ENCODE measurements at places on chromosomes 2 and 18.

DNA sequence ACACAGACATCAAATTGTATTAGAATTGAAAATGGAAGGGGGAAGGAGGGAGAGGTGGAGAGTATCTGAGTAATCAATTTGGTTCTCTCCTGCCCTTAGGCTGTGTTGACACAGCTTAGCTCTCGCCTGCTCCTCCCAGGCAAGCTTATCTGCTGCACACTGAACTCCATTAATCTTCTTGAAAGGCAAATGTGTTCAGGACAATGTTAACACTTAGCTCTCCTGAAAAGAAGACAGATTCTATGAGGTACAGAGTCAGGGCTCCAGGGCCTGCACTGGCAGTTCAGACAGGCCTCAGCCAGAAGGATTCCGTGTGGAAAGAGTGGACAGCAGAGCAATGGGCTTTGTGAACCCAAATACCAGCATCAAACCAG lies 430.0 kb upstream of the TNP1 start:
- DNase-seq = no peak

GRCh38 chr2:27831279-27832050 lies 58.7 kb downstream of the RBKS start:
- no peak for DNase-seq

DNA sequence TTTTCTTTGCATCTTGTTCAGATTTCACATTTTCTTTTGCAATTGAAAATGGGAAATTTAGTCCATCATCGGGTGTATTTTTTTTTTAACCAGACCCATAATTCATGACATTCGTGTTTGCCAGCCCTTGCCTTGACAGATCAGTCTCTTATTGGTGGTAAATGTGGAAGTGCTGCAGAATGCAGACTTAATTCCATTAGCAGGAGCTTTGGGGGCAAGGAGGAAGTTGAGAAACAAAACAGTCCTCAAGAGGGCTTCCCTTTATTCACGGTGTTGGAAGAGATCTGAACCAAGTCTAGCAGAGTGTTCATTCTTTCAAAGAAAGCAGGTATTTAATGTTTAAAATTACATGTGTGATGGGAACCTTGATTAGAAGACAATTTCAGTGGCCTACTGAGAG lies 16.6 kb upstream of the RPE start:
- no peak for DNase-seq

DNA sequence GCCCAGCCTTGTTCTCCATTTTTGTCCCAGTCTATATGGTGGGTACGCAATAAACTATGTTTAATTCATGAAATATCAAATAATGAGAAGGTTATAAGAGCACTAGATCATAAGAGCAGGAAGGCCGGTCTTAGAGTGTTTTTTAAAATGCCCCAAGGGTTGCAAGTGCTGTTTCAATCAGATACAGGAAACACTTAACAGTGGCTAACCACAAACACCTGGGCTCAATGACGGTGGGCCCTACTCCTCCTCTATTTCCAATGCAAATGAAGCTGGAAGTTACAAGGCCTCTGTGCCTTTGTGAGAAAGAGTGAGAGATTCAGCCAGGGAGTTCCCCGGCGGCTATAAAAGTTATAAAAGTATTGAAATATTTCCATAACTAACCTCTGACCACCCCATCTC lies 18.9 kb upstream of the WDR33 start:
- peak; percentile 69 for DNase-seq

DNA sequence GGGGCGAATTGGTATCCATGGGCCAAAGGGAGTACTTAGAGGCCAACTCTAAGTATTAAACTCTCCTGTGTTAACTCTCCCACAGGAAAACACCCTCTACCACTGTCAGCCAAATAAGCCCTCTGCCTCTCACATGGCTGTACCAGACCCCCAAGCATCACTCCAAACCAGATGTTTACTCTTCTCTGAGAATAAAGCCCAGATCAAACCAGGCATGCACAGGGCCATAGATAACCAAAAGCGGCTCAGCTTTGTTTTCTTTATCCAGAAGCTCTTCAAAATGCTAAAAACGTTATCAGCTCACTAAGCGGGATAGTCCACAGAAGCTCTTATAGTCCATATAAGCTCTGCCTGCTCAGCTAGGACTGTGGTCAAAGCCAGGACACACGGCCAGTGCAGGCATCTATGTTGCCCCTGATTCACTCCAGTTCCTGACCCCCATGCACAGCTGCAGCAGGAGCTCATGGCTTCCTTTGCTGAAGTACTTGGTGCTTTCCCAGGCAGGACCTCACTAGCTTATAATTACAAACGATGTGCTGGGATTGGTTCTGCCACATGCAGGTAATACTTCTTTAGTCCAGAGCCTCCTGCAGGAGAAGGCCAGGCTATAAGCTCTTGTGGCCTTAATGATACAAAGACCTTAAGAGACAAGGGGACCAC lies 21.0 kb upstream of the SEMA4C start:
- no peak for DNase-seq

DNA sequence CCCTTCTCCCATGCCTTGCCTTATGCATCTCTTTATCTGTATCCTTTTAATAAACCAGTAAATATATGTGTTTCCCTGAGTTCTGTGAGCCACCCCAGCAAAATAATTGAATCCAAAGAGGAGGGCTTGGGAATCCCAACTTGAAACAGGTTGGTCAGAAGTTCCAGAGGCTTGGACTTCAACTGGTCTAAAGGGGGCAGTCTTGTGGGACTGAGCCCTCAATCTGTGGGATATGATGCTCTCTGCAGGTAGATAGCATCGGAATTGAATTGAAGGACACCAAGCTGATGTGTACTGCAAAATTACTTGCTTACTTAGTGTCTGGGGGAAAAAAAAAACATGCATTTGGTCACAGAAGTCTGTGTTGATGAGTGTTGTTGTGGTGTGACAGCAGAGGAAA lies 1033.5 kb upstream of the TMEFF2 start:
- no peak for DNase-seq

DNA sequence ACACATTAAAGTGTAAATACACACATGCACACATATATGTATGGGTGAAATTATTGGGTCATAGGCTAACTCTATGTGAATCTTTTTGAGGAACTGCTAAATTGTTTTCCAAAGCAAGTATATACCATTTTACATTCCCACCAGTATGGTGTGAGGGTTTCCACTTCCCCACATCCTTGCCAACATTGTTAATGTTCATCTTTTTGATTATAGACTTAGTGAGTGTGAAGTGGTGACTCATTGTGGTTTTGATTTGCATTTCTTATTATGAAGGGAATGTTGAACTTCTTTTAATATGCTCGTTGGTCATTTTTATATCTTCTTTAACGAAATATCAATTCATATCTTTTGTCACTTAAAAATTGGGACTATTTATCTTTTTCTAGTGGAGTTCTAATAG lies 181.8 kb upstream of the GCFC2 start:
- no peak for DNase-seq

GRCh38 chr2:41431756-41432155 lies 616.1 kb upstream of the PKDCC start:
- no peak for DNase-seq

DNA sequence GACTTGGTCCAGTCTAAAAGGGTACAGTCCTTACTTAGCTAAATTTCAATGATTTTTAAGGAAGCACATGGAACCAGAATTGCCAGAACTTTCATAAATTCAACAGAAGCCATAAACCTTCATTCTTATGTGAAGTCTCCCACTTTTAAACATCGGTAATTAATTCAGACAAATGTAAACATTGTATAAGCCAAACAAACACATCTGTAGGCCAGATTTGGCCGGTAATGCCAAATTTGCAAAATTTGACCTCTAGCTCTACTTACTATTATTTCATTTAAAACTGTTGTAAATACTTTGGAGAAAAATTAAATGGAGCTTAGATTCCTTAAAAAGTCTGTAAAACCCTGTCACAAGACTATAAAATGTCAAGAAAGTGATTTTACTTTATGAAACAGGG lies 83.2 kb upstream of the GALNT5 start:
- no peak for DNase-seq

- no peak for DNase-seq
Measured at GRCh38 chr2:188765522-188766470, 208.4 kb upstream of the COL3A1 start.

- no peak for DNase-seq
Measured at GRCh38 chr2:203972066-203972465, 35.5 kb downstream of the ICOS start.

GRCh38 chr2:181203412-181203811 lies 223.0 kb downstream of the UBE2E3 start:
- DNase-seq = no peak

DNA sequence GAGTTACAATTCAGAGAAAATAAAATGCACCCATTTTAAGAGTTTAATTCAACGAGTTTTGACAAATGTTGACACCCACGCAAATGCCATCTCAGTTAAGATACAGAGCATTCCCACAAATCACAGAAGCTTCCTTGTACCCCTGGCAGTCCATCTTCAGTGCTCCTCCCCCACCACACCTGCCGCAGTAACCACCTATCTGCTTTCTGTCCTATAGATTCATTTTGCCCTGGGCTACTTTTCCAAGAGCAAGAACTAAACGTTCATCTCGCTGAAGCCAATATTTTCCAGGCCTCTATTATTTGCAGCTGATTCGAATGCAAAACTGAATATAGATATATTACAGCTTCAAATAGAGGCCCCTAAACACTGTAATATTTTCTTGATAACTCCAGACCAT lies 13.4 kb upstream of the HPCAL1 start:
- no peak for DNase-seq

DNA sequence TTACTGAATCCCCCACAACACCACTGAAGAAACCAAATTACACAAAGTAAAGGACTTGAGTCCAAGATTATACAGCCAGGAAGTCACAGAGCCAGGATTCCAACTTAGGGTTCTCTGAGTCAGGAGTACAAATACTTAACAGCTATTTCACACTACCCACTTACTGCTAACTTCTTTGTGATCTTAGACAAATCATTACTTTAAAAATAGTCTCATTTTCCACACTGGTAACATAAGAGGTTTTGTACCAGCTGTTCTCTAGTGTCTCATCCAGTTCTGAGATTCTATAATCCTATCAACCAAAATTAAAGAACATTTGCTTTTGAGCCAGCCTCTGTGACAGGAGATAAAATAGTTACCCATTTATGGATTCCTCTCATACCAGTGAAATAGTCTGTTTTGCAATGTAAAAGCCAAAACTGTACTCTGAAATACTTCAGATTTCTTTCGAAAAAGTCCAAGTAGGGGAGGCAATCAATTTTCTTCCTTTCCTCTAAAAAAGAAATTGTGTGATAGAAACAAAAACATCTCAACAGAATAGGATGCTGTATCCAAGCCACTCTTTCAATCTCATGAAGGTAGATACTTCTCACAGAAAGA lies 157.6 kb downstream of the LRATD1 start:
- no peak for DNase-seq

DNA sequence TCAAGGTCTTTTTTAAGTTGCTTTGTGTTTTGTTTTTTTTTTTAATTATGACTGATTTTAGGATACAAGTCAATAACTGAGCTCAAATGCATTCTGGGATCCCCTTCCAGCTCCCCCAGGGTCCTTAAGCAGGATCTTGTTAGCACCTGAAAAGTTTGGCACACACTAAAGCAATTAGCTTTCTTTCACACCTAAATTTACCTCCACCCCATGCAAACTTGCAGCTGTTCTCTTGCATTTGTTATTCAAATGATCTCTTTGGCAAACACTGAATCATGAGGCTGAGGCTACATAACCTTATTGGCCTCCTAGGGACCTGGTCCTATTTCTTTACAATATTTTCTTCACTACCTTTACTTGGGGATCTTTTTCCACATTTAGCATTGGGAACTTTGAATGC lies 2026.1 kb upstream of the CELF4 start:
- DNase-seq = no peak

GRCh38 chr18:26618135-26618534 lies 69.8 kb upstream of the KCTD1 start:
- DNase-seq = no peak

- no peak for DNase-seq
Measured at GRCh38 chr2:134021830-134022524, 231.9 kb upstream of the MGAT5 start.

GRCh38 chr2:13584020-13584419 lies 867.3 kb downstream of the TRIB2 start:
- no peak for DNase-seq

DNA sequence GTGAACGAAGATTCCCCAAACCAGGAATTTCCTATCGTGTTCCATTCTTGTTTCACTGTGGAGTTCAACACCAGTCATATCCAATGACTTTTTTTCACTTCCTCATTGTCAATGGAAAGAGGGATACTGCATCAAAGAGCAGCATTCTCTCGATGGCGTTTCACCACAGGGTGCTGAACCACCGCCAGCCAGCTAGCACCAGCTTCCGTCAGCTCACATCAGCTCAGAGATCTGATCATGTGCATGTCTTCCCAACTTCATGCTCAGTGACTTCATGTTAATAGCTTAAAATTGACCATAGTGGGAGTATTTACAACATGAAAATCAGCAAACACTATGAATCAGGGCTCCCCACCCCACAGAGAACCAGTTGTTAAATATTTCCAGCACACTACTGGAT lies 359.9 kb downstream of the TNS1 start:
- DNase-seq = no peak

- DNase-seq = no peak
Measured at GRCh38 chr18:55500316-55501086, 87.5 kb downstream of the TCF4 start.

DNA sequence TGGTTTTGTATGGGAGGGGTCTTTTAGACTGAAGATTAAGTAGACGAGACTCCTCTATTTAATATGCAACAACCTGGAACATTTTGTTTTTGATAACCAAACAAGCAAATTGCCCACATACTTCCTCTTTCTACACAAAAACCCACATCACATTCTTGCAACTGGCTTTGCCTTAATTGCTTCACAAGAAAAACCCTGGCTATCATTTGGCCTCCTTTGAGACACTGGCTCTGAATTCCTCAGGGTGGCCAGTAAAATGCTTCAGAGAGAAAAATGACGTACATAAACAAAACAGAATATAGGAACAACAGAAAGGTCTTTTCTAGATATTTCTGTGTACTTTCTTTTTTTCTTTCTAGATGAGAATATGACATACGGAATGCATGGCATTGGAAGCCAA lies 103.0 kb downstream of the TRIB2 start:
- DNase-seq = no peak

DNA sequence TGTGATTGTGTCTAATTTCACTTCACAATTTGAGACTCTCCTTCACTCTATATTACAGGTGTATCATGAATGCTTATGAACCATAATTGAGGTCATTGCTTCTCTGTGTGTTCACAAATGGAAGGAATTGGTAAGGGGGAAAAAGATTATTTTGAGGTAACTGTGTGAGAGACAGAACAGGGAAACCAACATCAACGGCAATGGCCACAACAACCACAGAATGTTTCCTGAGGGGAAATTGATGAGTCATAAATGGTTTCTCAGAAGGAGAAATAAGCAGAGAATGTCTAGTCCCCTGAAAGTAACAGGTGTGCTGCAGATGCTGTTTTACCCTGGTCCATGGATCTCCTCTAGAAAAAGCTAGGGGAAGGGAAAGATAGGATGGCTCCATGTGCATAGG lies 361.2 kb upstream of the GALNT5 start:
- no peak for DNase-seq
